ENCODE measurements at places on chromosomes 5 and 9.

GRCh38 chr5:150492621-150493020 lies 15.3 kb upstream of the NDST1 start:
- DNase-seq: no peak

GRCh38 chr5:143979044-143979690 lies 167.2 kb downstream of the HMHB1 start:
- no peak for DNase-seq

DNA sequence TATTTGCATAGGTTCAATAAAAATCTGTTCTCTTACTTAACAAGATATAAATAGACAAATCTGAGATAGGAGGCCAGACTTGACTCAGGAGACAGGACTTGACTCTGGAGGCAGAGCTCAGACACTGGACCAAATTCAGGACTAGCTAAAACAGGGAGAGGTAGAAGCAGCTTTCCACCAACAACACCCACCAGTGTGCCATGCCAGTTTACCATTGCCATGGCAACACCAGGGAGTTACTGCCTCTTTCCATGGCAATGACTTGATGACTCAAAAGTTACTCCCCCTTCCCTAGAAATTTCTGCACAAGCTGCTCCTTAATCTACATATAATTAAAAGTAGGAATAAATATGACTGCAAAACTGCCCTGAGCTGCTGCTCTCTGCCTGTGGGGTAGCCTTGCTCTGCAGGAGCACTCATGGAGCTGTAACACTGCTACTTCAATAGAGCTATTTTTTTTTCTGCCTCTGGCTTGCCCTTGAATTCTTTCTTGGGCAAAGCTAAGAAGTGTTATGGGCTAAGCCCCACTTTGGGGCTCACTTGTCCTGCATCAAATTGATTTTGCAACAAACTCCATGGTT lies 473.0 kb downstream of the PLK2 start:
- DNase-seq: no peak

GRCh38 chr9:83196946-83197345 lies 134.0 kb upstream of the RASEF start:
- no peak for DNase-seq

DNA sequence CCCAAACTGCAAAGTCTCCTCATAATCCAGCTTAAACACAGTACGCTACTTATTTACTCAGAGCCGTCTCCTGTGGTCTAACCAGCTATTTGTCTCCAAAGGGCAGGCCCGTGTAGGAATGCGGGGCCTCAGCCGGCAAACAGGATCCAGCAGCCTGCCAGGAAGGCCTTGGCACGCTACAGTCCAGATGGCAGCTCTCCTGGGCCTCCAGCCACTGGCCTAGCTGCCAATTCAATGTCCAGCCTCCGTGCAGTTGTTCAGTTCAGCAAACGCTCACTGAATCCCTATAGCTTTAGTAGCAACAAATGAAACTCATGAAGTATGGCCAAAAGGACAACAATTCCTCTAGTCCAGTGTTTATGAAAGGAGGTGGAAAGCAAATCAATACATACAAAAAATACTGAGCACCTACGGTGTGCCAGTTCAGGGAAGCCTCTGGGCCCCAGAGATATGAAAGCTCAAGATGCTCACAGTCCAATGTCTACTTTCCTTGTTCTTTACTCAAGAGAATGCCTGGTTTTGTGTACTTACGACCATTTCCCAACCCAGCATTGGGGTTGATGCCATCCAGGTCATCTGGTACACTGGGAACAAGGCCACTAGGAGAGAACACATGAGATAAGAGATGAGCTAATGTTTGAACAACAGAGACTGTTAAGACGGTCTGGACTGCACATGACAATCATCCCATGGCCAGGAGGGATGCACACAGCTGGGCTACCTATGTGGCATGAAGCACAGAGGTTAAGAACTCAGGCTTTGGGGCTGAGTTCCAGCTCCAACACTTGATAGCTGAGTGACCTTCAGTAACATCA lies 8.3 kb downstream of the CDK5RAP2 start:
- no peak for DNase-seq

GRCh38 chr5:40321514-40321913 lies 358.2 kb upstream of the PTGER4 start:
- no peak for DNase-seq

- DNase-seq: no peak
Measured at GRCh38 chr5:153792305-153792704, 246.4 kb downstream of the FAM114A2 start.

- no peak for DNase-seq
Measured at GRCh38 chr9:5784526-5785315, 48.2 kb downstream of the ERMP1 start.

All from esophagus squamous epithelium (tissue), 5 donors.